Heart right ventricle (tissue), 16 donors: ENCODE measurements at places on chromosomes 12 and 14. TPM values are rescaled to one million over a fixed set of nuclear protein-coding genes. Genes with fewer than 3 reads are reported as not detected.

DNA sequence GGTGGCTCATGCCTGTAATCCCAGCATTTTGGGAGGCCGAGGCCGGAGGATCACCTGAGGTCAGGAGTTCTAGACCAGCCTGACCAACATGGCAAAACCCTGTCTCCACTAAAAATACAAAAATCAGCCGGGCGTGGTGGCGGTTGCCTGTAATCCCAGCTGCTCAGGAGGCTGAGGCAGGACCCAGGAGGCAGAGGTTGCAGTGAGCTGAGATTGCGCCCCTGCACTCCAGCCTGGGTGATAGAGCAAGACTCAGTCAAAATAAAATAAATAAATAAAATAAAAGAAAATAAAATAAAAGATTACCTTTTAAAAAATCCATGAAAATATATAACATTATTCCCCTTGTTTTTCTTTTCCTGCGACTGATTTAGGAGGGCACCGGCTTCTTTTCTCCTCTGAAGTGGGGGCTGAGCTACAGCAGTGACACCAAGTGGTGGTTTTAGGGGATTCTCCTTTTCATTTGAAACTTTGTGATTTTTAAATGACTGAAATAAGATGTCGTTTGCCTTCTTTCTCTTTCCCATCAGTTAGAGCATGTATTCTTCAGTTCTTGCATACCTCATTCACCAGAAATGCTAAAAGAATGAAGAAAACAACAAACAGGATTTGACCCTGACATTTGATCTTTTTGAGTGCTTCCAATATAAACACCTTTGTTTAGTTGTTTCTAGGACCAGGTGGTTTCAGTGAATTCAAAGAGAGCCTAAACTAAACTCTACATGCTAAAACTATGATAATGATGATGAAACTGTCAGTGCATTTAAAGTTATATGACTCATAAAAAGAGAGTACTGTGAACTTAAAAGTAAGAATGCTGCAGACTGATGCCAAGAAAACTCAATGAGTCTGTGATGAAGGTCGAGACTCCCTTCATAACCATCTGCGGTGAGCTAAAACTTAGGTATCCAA lies 22.6 kb upstream of the PKP2 start:
- no peak overlapping the region for H3K4me3 ChIP-seq
- no peak for DNase-seq
- H3K4me1 ChIP-seq: peaks cover 4% of the 10 kb centered on the region
- no peaks in the 10 kb centered on the region for H3K36me3 ChIP-seq
- H3K27me3 ChIP-seq: no peaks in the 10 kb centered on the region
- no peak overlapping the region for H3K27ac ChIP-seq

GRCh38 chr14:75009176-75009575 lies 6.5 kb downstream of the EIF2B2 start:
- H3K4me3 ChIP-seq: no peak overlapping the region
- peaks cover 16% of the 10 kb centered on the region for H3K4me1 ChIP-seq

GRCh38 chr14:84042992-84043391 lies 1487.0 kb upstream of the FLRT2 start:
- H3K4me1 ChIP-seq: no peaks in the 10 kb centered on the region
- no peak overlapping the region for H3K27ac ChIP-seq
- H3K4me3 ChIP-seq: no peak overlapping the region
- H3K36me3 ChIP-seq: no peaks in the 10 kb centered on the region
- H3K27me3 ChIP-seq: no peaks in the 10 kb centered on the region

DNA sequence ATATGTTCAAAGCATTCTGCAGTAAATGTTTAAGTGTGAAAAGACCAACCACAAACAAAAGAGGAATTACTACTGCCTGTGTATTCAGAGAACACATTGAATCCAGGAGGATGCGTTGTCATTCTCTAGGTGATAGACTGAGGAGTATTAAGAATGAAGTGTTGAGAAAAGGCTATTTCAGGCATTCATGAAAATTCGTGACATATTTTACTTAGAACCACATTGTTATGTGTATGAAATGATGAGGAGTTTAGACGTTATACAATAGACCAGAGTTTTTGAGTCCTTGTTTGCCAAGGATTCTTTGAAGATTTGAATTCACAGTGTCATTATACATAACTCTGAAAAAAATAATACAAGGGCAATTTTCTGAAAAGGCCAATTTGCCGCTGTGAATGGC lies 251.8 kb downstream of the CCDC91 start:
- H3K27me3 ChIP-seq: no peaks in the 10 kb centered on the region
- no peak overlapping the region for H3K27ac ChIP-seq
- no peaks in the 10 kb centered on the region for H3K36me3 ChIP-seq
- H3K4me1 ChIP-seq: no peaks in the 10 kb centered on the region
- no peak overlapping the region for H3K4me3 ChIP-seq

- peaks cover 6% of the 10 kb centered on the region for H3K27me3 ChIP-seq
- no peaks in the 10 kb centered on the region for H3K36me3 ChIP-seq
- DNase-seq: no peak
- peaks cover 5% of the 10 kb centered on the region for H3K4me1 ChIP-seq
- no peak overlapping the region for H3K27ac ChIP-seq
Observed at GRCh38 chr14:94138251-94138650, 8.8 kb upstream of the IFI27L2 start.

- DNase-seq: peak; percentile 42
- H3K27ac ChIP-seq: peak overlapping the region; percentile 54
- H3K4me1 ChIP-seq: peaks cover 32% of the 10 kb centered on the region
- H3K4me3 ChIP-seq: no peak overlapping the region
- H3K27me3 ChIP-seq: no peaks in the 10 kb centered on the region
- H3K36me3 ChIP-seq: no peaks in the 10 kb centered on the region
Observed at GRCh38 chr14:51395361-51395849, 155.4 kb downstream of the TMX1 start.

DNA sequence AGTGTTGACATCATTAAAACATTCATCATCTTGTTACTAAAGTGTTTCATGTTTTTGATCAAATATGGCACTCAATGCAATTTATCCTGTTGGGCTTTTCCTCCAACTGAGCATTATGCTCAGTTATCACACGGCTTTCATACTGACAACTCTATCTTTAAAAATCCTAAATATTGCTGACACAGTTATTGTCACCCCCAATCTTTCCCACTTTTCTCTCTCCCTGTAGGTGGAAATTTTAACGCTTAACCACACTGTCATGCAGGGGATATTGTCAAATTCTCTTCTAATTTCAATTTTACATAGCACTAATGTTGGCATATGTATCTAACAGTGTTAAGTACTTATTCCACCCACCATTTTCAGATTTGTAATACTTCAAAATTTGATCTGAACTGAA lies 59.7 kb upstream of the GPHB5 start:
- H3K27me3 ChIP-seq: no peaks in the 10 kb centered on the region
- no peaks in the 10 kb centered on the region for H3K4me1 ChIP-seq
- no peak for DNase-seq
- H3K4me3 ChIP-seq: no peak overlapping the region

GRCh38 chr14:22178333-22178839 lies 410.6 kb downstream of the DAD1 start:
- H3K27me3 ChIP-seq: no peaks in the 10 kb centered on the region
- DNase-seq: peak; percentile 11
- no peak overlapping the region for H3K4me3 ChIP-seq
- no peak overlapping the region for H3K27ac ChIP-seq
- no peaks in the 10 kb centered on the region for H3K36me3 ChIP-seq

- no peak overlapping the region for H3K27ac ChIP-seq
- H3K4me1 ChIP-seq: peaks cover 33% of the 10 kb centered on the region
- no peak overlapping the region for H3K4me3 ChIP-seq
- DNase-seq: no peak
Observed at GRCh38 chr12:48982397-48983080, 4.4 kb downstream of the WNT1 start.

- H3K27me3 ChIP-seq: no peaks in the 10 kb centered on the region
- H3K27ac ChIP-seq: no peak overlapping the region
- H3K4me1 ChIP-seq: peaks cover 47% of the 10 kb centered on the region
- no peak for DNase-seq
- H3K4me3 ChIP-seq: no peak overlapping the region
- peaks cover 22% of the 10 kb centered on the region for H3K36me3 ChIP-seq
Observed at GRCh38 chr12:123998344-123998990, 25.5 kb downstream of the ZNF664 start.

- no peaks in the 10 kb centered on the region for H3K27me3 ChIP-seq
- H3K36me3 ChIP-seq: no peaks in the 10 kb centered on the region
- H3K27ac ChIP-seq: no peak overlapping the region
Observed at GRCh38 chr12:6361834-6362233, 13.5 kb downstream of the SCNN1A start.

GRCh38 chr14:98408713-98409112 lies 863.3 kb downstream of the BCL11B start:
- H3K4me1 ChIP-seq: no peaks in the 10 kb centered on the region
- no peak overlapping the region for H3K27ac ChIP-seq
- no peak for DNase-seq

Gene SRRM4
- total RNA-seq: 0.47 TPM

Gene SYT1
- not detected for total RNA-seq

Gene C12orf50
- total RNA-seq: 0.07 TPM

Gene GPD1
- 14.8 TPM for total RNA-seq

Gene ADAM21
- total RNA-seq: 0.20 TPM
